ENCODE measurements at places on chromosomes 3 and 15. TPM values are rescaled to one million over a fixed set of nuclear protein-coding genes. Genes with fewer than 3 reads are reported as not detected.

GRCh38 chr3:69970827-69971226 is 28.7 kb upstream of the SAMMSON start:
- DNase-seq, result no peak

DNA sequence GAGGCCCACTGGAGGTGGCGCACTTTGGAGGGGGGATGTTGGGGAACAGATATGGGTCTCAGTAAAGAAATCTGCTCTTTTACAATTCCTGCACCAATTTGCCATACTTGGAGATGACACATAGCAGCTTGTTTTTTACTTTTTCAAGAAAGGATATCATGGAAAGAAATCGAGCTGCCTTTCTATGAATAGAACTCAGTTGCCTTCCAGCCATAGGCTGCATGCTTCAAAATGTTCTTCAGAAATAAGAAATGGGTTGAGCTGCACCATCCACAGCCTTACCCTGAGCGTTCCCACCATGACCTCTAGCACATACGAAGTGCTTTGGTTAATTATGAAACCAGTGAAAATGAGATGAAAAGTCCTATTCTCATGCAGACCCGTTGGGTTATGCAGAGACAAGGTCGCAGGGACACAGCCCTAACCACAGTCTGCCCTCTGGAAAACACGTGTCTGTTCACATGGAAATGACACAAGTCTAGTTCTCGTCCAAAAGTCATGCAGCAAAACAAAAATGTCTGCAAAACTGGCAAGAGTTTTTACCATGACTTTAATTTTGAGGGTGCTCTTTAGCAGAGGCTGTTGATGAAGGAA is 36.3 kb downstream of the NGRN start:
- DNase-seq, result no peak

- DNase-seq, result no peak
Observed at GRCh38 chr3:138549179-138549977, 44.7 kb downstream of the CEP70 start.

- no peak for DNase-seq
Observed at GRCh38 chr3:53941184-53941583, 49.5 kb upstream of the SELENOK start.

GRCh38 chr15:101637919-101638318 is 14.3 kb downstream of the TM2D3 start:
- no peak for DNase-seq

- DNase-seq, result no peak
Observed at GRCh38 chr3:71406972-71407810, 176.3 kb downstream of the FOXP1 start.

GRCh38 chr3:87958289-87958688 is 100.5 kb downstream of the CGGBP1 start:
- DNase-seq, result no peak

GRCh38 chr3:66797889-66798560 is 200.1 kb upstream of the KBTBD8 start:
- DNase-seq, result no peak

DNA sequence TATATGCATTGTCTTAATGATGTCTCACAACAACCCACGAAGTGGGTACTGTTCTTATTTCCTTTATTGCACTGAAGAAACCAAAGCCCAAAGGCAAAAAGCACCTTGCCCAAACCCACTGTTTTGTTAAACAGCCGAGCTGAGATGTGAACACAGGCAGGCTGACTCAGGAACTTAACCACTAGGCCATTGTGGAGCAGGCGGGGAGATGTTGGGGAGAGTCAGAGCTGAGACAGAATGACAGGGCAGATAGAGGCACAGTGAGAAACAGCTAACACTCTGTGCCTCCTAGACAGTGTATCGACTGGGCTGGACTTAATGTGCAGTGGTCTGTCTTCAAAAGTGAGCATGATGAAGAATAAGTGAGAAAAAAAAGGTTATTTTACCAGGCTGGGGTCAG is 56.5 kb downstream of the RPLP1 start:
- DNase-seq, result no peak

DNA sequence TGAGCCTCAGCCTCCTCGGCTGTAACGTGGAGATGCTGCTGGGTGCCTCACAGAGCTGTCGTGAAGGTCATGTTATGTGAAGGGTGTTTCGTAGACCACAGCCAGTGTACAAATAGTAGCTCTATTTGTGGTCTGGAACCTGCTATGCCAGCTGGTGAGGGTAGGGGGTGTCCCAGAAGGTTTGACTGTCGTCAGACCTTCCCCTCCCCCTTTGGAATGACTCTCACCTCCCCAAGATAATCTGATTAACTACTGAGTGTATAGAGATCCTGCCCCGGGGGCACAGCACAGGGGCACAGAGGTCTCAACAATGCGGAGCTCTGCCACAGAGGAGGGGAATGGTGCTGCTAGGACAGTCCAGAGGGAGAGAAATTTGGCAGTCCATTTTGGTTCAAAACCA is 20.5 kb downstream of the FGD5 start:
- no peak for DNase-seq

Gene CPNE9
- not detected for polyA plus RNA-seq

GRCh38 chr15:45640616-45641015 is 5.8 kb downstream of the SQOR start:
- DNase-seq, result no peak

Gene C2CD4A
- not detected for polyA plus RNA-seq

- no peak for DNase-seq
Observed at GRCh38 chr3:53353202-53353601, 5.9 kb upstream of the DCP1A start.

- DNase-seq, result no peak
Observed at GRCh38 chr15:32757426-32757825, 39.6 kb downstream of the GREM1 start.

GRCh38 chr3:73179601-73180000 is 118.1 kb downstream of the EBLN2 start:
- DNase-seq, result no peak

Gene SAMMSON
- polyA plus RNA-seq, result not detected

- no peak for DNase-seq
Observed at GRCh38 chr3:9301091-9301490, 51.6 kb upstream of the SRGAP3 start.

Gene CCRL2
- polyA plus RNA-seq, result 2.3 TPM

DNA sequence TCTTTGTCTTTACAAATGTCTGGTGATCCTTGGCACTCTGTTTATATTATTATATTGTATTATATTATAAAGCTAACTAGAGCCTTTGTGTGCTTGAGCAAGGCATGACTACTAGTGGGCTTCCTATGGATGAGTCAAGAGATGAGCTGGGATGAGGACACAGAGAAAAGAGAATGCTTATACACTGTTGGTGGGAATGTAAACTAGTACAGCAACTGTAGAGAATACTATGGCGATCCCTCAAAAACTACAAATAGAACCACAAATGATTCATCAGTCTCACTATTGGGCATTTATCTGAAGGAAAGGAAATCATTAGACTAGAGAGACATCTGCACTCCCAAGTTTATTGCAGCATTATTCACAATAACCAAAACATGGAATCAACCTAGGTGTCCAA is 40.8 kb upstream of the MED12L start:
- DNase-seq, result no peak

Data from CD8-positive, alpha-beta memory T cell (primary cell).